ENCODE measurements at places on chromosomes 2 and 18.

DNA sequence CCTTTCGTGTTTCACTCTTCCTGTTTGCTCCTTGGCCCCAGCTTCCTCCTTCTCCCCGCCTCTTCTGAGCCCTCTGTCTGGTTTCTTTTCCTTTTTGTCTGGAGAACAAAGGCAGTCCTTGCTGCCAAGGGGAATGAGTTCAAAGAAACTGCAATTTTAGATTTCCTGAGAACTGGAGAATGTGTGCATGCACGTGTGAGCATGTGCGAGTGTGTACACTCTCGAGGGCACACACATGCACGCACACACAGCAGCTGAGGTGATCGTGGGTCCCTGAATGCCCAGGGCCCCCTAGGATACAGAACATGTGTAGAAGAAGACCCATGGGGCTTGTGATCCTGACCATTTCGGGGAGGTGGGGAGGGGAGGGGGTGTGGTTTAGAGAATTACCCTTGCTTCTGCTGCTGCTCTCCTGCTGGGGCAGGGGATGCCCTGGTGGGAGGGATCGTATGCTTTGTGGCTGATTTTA is 151.8 kb downstream of the DYSF start:
- no peak for DNase-seq

GRCh38 chr18:765764-766549 is 46.1 kb downstream of the YES1 start:
- DNase-seq, result no peak

- no peak for DNase-seq
Measured at GRCh38 chr2:20425371-20425881, 21.4 kb upstream of the RHOB start.

DNA sequence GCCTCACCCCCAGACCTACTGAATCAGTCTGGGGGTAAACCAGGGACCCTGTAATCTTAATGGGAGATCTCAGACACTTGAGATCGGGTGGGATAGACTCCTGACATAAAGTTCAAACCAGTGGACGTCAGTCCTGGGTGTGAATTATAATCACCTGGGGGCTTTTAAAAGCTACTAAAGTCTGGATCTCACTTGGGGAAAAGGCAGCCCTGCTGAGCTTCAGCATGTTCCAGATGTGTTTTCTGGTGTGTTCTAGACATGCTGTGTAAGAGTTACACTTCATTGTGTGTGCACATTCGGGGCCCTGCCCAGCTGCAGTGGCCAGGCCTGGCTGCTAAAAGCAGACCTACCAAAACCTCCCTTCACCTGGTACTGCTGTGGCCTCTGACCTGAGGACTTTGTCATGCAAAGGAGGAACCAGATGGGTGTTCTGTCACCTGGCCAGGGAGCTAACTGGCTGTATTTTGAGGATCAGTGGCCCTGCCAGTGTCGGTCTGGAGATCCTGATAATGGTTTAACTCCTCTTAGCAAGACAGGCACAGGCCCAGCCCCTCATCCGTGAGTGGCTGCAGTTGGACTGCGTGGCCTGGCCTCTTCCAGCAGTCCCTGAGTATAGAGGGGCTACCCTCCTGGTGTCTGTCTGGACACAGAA is 10.6 kb downstream of the RRM2 start:
- peak; percentile 61 for DNase-seq

Measured in Karpas-422 (cell line).